ENCODE measurements at places on chromosomes 11 and 22.

DNA sequence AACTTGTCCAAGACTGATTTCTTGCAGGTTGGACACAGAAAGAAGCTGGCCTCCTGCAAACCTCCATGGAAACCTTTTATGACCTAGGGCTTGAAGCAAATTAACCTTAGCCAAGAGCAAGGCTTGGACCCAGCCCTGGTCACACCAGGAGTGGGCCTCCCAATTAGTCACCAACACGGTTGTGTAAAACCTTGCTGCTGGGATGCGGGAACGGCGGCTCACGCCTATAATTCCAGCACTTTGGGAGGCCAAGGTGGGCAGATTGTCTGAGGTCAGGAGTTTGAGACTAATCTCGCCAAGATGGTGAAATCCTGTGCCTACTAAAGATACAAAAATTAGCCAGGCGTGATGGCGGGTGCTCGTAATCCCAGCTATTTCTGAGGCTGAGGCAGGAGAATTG lies 419.9 kb downstream of the AASDHPPT start:
- no peak for DNase-seq

DNA sequence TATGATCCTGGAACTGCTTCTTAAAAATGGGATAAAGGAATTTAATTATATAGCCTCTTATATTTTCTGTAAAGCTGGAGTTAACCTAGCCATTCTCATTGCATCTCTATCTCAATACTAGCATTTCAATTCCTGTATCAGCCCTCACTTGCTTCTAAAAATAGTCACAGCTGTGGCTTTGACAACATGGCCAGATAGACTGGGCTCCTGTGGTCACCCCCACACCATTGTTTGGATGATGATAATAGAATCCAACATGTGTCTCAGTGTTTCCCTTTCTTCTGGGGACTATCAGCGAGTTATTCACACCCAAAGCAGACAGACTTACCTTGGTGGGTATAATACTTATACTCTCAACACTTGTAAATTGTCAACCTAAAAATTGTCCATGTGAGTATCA lies 6.9 kb downstream of the VWA5A start:
- DNase-seq: no peak

- DNase-seq: no peak
Measured at GRCh38 chr11:2694495-2694894, 5.3 kb downstream of the KCNQ1OT1 start.

- peak; percentile 91 for DNase-seq
Measured at GRCh38 chr22:31345331-31346254, 553 bp downstream of the PATZ1 start.

DNA sequence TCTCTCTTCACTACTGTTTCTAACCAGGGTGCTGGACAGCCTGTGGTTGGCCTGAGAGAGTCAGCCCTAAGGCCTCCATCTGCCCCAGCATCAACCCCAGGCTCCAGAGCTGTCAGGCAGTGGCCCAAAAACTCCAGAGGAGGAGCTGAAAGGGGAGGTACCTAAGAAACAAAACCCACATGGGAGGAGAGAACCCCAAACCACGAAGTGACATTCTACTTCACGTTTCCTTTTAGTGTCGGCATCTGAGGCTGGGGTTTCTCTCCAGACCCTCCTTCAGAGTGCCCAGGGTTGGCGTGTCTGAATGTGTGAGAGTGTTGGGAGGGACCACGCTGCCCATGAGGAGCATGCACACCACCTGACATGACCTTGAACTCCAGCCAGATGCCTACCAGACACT lies 69.8 kb upstream of the NNMT start:
- DNase-seq: no peak

- no peak for DNase-seq
Measured at GRCh38 chr11:130118636-130119387, 40.8 kb upstream of the ST14 start.

All from fibroblast of skin of abdomen (primary cell).